ENCODE measurements at places on chromosomes 3 and 15.
A peak's percentile ranks its signal among the peaks of the same experiment; 100 is the strongest.

DNA sequence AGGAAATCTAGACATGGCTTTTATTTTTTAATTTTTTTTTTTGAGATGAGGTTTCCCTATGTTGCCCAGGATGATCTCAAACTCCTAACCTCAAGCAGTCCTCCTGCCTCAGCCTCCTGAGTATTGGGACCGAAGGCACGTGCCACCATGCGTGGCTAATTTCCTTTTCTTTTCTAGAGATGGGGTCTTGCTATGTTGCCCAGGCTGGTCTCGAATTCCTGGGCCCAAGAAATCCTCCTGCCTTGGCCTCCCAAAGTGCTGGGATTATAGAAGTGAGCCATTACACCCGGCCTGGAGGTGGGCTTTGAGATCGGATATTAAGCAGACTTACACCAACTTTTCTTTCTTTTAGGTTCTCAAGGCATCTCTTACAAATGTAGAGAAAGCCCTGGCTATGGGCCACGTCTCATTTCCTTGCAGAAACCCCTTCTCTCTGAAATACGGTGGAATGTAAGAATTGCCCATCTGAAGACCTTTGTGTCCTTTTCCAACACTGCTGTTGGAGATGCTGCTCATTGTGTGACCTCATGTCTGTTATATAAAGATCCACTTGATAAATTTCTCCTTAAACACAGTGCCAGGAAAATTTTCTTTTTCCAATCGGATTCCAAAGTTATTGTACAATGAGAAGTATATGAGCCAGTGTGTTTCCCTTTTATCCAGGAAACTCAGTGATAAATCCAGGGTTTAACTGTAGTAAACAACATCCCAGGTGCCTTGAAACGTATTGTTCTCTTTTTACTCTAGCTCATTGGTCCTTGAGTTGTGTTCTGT lies 36.8 kb upstream of the CFAP161 start:
- no peak for DNase-seq

DNA sequence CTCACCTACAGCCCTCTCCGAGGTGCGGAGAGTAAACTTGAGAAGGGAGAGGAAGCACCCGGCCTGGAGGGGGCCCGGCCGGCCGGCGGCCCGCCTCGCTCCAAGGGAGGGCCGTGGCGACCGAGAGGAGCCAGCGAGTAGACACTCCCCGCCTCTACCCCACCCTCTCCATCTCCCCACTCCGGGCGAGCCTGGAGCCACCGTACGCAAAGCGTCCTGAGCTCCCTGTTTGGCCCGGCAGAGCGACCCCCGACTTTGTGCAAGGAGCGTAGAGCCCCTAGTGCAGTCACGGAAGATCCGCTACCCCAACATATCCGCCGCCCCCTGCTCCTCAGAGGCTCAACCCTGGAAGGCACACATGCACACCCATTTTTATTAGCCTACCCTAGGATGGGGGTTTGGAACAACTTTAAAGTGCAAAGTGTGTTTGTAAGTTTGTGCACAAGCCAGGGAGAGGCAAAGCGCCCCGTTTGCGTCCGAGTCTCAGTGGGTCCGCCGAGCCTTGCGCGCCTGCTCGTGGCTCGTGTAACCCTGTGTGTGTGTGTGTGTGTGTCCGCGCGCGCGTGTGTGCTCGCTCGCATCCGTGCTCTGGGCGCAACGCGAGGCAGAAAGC lies 508 bp upstream of the SMAD6 start:
- peak; percentile 76 for DNase-seq

DNA sequence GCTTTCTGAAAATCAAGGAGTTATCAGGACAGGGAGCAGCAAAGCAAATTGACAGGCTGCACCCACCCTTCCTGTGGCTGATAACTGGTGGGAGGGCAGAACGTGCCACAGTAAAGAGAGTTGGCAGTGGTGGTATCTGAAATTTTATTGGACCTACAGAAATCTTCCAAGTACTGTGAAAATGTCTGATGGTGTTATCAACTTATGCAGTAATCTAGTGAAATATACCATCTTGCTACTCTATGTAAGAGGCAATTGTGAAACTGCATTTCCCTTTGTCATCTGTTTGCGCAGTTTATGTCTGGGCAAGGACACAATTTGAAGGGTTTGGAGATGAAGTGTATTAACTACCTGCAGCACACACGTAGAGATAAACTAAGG lies 1.5 kb downstream of the PLCL2 start:
- no peak for DNase-seq

DNA sequence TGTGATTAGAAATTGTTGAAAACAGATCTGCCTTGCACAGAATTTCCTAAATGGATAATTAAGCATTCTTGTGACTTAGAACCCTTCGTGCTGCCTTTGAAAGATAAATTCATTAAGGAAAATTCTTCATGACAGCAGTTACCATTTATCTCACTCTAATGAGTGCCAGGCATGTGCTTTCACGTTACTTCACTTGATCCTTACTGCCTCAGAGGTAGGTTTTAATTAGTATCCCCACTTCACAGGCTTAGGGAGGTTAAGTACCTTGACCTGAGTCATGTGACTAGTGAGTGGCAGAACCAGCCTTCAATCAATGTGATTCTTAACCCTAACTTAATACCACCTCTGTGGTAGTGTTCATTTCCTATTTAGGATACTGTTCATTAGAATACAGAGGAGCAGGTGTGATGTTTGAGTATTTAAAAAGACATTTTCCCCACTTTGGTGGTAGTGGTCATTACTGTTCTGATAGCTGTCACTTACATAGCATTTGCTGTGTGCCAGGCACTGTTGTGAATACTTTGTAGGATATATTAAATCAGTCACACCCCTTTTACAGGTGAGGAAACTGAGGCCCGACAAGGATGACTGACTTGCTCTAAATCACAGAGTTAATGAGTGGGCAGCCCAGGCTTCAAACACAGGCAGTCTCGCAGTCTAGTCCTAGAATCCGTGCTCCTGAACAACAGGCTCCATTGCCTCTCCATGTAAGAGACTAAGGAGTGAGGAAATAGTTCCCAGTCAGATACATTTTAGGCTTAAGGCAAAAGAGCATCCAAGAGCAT lies 57.9 kb downstream of the RLBP1 start:
- DNase-seq: no peak

DNA sequence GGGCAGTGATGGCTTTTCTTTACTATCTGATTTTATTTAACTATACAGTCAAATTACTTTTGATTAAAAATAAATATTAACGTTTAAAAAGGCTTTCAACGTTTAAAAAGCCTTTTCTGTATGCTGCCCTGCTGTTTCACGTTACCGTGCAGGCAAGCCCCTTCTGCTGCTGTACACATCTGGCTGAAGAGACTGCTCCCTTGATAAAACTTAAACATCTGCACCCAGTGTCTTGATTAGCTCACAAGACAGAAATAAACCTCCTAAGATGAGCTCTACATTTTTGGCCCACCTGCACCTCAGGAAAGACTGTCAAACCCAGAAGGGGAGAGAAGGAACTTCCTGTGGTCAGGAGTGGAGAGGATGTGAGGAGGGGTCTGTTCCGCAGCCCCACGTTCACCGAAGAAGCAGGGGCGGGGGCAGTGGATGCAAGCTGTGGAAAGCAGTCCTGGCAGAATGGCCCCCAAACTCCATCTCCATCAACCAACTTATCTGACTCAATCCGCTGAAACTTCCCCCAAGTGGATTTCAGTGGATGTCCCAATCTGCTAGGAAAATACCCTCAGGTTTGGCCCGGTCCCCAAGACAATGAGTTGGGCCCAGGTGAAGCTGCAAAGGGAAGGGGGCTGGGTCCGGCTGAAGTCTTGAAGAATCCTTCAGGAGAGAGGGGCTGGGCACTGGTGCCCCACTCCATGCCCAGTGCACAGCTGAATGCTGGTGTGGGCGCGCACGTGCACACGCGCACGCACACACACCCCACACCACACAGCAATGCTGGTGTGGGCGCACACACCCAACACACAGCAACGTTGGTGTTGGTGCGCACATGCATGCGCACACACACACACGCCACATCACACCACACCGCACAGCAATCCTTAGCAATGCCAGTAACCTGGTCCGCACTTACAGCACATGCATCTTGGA lies 88.6 kb downstream of the LRIG1 start:
- DNase-seq: no peak

GRCh38 chr3:171258316-171258715 lies 201.9 kb downstream of the TNIK start:
- peak; percentile 78 for DNase-seq

DNA sequence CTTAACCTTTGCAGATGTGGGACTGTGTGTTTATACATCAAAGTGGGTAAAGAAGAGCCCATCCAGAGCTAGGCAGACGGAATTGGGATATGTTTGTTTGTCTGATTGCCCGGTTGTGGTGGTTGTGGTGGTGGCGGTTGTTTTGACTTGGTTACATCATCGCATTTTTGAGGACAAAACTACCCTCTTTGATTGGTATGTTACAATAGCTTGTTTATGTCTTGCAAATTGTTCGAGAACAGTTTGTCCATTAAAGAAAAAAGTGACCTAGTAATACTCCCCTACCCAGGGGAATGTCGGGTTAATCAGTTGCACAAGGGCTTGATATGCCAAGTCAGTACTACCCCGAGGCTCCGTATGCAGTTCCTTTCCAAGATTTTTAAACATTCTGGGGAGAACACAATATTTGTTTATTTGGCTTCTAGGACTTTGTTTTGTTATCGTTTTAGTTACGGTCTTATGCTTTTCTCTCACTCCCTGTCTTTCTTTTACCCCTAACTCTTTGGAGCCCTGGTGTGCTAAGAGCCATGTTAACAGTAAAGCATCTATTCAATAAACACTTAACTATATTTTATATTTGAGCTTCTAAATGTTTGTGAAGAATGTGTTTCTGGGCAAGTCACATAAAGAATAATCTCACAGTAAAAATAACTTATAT lies 315.4 kb downstream of the LPP start:
- DNase-seq: peak; percentile 86

DNA sequence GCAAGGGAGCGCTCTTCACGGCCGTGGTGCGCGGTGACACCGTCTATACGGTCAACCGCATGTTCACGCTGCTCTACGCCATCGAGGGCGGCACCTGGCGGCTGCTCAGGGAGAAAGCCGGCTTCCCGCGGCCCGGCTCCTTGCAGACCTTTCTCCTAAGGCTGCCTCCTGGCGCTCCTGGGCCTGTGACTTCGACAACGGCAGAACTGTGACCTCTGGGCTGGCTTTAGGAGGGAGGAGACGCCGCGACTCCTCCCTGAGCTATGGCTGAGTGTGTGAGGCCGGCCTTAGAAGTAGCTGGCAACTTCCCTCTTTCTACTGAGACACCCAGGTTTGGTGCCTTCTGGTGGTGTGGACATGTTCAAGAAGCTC lies 1.4 kb downstream of the KBTBD13 start:
- no peak for DNase-seq

DNA sequence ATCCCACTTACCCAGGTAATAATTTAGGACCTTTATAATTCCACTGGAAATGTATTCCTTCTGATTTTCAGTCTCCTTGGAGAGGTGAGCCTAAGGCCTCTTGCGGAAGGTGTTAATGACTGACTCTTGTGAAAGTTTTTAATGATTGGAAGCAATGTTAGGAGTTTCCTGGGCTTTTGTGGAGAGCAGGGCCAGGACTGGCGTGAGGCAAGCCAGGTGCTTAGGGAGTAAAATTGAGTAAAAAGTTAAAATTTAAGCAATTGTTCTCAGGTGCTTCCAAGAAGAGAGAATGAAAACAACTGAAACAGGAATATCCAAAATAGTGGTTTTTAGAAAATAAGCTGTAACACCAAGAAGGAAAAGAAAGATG lies 130.6 kb upstream of the TGFBR2 start:
- DNase-seq: no peak

DNA sequence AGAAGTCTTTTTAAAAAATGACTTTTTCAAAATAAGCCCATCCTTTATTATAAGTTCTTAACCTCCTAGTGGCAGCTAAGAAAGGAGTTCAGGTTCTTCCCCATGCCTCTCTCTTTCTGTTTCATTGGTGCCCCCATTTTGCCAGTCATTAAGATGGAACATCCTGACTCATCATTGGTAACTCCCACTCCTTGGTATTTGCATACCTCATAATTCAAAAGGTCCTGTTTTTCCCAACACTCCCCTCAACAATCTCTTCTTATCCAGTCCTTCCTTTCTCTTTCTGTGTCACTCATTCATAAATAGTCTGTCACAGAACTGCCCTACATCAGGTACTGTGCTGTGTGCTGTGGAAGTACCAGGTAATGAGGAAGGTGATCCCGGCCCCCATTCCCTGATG lies 394.0 kb downstream of the FOXP1 start:
- peak; percentile 38 for DNase-seq

GRCh38 chr3:53045518-53046170 lies at the start of gene SFMBT1:
Gene SFMBT1, minus strand, starts transcription at chr3:53046073. Its CDS starts 76,945 bp downstream, at chr3:52969128.
- DNase-seq: peak; percentile 61

GRCh38 chr3:118907909-118908308 lies 126.7 kb downstream of the IGSF11 start:
- DNase-seq: no peak

DNA sequence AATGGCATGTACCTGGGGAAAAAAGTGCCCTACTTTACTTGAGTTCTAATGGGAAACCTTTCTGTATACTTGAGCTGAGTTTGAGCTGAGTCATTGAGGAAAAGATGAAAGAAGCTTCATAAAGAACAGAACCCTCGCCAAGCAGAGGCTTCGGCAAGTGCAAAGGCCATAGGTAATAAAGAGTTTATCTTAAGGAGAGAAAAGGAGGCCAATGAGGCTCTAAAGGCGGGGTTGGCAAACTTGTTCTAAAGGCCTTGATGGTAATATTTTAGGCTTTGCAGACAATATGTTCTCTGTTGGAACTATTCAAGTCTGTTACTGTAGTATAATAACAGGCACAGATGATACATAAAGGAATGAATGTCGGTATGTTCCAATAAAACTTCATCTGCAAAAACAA lies 17.6 kb upstream of the TRAT1 start:
- no peak for DNase-seq

- DNase-seq: no peak
Measured at GRCh38 chr3:98733812-98734281, 29.3 kb upstream of the ST3GAL6 start.

DNA sequence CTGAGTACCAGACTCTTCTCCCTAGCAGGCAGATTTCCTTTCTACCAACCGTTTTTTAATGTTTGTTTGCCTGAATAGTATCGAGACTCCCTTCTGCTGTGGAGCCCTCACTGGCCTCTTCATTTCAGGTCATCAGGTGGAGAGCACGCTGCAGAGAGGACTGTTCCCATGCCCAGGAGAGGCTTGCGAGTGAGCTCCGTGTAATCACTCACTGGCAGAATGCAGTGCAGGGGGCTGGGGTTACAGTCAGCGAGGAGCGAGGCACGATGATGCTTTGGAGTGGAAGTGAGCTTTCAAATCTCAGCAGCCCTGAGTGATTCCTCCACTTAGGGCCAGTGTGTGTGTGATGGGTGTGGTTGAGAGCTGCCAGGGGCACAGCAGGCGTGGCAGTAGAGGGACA lies 385.2 kb downstream of the SHQ1 start:
- DNase-seq: no peak

GRCh38 chr15:80588801-80589200 lies 106.3 kb upstream of the ABHD17C start:
- no peak for DNase-seq

- DNase-seq: no peak
Measured at GRCh38 chr3:81439108-81439507, 322.3 kb downstream of the GBE1 start.

DNA sequence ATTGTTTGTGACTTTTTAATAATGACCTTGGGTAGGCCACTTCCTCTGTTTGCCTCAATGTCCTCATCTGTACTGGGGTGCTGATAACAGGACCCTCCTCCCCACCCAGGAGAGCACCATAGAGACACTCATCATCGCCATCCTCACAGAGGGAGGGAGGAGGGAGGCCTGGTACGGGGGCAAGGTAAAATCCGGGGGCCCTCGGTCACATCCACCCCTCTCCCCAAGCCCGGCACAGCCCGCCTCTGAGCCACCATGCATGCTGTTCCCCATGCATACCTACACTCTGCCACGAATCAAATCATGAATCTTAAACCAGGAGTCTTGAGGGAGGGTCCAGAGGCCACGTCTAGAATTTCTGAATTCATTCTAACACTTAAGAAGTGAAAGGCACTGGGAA lies 74.9 kb upstream of the IQSEC1 start:
- DNase-seq: no peak
